NCI-H1694 (cell line): ENCODE measurements at places on chromosomes 12 and 14.

GRCh38 chr12:49342914-49343731 lies 3.6 kb upstream of the DNAJC22 start:
- DNase-seq: no peak

- no peak for DNase-seq
Measured at GRCh38 chr12:56434828-56435227, 14.4 kb downstream of the TIMELESS start.

GRCh38 chr12:20368651-20369304 lies 441 bp downstream of the PDE3A start:
- DNase-seq: no peak

DNA sequence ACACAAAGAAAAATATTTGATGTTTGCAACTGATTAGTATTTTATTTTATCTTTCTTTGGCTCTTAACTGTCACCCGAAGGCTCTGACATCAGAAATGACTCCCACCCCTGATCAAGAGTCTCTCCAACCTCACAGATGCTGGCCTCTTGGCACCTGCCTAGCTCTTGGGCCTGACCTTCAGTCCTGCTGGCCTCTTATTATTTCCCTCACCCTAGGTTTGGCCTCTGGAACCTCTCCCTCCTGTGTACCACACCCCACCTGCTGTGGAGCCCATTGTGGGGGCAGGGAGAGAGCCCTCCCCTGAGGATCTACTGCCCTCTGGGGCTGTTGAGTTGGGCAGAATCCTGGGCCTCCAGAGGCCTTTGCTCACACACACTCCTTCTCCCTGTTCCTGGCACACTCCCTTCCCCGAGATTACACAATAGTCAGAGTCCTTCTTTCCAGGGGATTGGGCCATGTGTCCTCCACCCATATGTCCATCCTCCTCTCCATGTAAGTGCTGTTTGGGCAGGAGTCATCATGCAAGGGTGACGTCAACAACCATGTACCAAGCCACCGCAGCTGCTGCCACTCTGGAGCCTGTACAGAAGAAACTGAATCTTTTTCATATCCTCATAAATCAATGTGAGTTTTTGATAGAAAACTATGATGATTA lies 124.3 kb downstream of the RASSF9 start:
- no peak for DNase-seq

DNA sequence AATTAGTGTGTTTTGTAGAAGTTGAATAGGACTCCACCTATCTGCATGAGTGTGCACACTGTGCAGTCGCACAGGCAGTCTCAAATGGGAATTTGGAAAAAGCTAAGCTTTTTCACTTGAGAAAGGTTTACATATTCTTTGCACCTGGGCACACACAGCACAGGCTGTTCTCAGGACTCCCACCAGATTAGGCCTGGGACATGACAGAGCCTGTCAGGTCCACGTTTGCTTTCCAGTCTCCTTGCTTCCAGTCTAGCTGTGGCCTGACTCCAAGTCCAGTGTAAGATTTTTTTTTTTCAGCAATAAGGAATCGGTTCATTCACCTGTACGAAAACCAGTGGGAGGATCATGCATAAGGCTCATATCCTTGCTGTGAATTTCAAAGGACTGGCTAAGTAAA lies 181.3 kb downstream of the ZFP36L1 start:
- DNase-seq: no peak

DNA sequence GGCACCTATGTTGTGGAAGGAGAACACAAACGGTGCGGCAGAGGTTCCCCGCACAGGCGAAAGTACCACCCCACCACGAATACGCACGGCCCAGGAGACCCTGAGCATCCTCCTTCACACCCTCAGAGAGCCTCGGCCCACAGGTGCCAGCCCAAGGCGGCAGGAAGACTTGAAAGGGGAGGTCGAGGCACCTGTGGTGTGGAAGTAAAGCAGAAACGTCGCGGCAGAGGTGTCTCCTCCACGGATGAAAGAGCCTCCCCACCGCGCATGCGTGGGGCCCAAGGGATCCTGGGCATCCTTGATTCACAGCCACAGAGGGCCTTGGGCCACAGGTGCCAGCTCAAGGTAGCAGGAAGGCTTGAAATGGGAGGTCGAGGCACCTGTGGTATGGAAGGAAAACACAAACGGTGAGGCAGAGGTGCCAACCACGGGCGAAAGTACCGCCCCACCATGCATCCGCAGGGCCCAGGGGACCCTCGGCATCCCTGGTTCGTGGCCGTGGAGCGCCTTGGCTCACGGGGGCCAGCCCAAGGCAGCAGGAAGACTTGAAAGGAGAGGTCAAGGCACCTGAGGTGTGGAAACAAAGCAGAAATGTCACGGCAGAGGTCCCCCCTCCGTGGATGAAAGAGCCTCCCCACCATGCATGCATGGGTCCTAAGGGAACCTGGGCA lies 380.1 kb downstream of the ALG10 start:
- DNase-seq: no peak

GRCh38 chr12:41459111-41459905 lies 271.2 kb downstream of the PDZRN4 start:
- peak; percentile 49 for DNase-seq

- DNase-seq: no peak
Measured at GRCh38 chr12:61282790-61283575, 977.2 kb upstream of the USP15 start.

- no peak for DNase-seq
Measured at GRCh38 chr14:56902385-56902784, 92.1 kb upstream of the OTX2 start.

GRCh38 chr12:88450136-88450535 lies 130.1 kb downstream of the KITLG start:
- DNase-seq: no peak

DNA sequence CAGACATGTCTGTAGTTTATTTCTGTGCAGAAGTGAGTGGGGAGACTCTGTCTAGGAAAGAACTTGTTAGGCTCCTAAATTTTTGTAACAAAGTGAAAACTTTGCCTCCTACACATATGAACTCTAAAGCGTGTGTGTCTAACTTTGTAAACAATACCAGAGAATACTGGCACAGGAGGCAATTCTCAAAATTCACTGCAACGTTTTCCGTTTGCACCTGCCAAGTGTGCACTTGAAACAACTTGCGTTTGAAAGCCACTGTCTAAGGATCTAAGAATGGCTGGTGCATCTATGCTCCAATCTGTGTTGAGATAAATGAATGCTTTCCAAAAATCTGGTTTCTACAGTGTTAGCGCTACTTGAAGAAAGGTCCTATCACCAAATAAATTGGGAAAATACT lies 15.3 kb downstream of the GRIP1 start:
- no peak for DNase-seq

GRCh38 chr12:77407931-77408330 lies 342.6 kb upstream of the E2F7 start:
- DNase-seq: no peak

DNA sequence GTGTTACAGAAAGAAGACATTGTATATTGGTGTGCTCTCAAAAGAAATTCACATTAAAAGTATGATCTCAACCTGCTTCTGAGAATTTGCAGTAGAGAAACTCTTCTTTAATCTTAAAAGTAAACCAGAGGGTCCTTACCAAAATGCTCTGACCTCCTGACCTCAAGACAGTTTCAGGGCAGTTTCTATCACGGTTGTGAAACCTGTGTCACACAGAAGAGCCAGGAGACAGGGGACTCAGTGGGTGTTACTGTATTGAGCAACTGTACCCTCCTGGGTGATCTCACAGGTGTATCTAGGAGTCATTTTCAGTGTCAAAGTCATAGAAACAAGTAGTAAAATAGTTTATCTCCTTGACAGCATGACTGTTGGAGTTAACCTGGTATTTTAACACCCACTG lies 178.0 kb downstream of the GRIP1 start:
- DNase-seq: no peak

DNA sequence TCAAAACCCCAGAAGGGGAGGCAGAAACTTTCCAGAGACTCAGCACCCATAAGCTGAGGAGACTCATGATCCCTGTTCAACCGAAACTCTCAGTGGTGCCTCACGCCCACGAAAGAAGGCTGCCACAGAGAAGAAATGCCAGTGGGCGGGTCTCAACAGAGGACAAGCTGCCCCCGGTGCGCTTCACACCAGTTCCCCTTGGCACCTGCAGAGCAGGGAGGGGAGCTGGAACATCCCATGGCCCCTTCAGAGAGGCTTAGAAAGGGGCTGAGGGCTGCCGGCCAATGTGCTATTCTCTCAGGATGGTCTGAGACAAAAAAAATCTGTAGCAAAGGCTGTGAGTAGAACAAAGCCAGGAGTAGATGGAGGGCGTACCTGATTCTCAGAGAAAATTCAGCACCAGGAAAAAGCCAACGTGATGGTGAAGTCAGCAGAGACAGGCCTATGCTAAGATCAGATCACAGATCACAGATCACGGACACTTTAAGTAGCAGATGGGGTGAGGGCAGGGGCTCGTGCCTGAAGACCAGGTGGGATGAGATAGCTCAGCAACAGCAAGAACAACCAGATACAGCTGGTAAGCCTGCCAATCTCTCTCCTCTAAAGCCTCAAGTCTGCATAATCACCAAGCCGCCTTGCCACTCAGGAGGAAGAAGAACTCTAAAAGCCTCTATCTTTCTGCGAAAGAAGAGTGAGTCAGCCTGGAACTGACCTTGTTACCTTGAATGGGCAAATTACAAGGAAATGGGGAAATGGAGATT lies 206.4 kb upstream of the GRIP1 start:
- DNase-seq: no peak

DNA sequence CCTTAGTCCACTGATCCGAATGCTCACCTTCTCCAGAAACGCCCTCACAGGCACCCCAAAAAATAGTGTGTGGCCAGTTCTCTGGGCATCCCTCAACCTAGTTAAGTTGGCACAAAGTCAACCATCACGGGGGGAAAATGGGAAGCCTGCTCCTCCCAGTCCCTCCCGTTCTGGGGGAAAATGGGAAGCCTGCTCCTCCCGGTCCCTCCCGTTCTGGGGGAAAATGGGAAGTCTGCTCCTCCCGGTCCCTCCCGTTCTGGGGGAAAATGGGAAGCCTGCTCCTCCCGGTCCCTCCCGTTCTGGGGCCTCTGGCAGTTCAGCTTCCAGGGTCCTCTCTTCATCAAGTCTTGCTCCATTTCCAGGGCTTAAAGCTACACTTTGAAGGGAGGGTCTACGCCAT lies 106.1 kb downstream of the RIMBP2 start:
- no peak for DNase-seq

DNA sequence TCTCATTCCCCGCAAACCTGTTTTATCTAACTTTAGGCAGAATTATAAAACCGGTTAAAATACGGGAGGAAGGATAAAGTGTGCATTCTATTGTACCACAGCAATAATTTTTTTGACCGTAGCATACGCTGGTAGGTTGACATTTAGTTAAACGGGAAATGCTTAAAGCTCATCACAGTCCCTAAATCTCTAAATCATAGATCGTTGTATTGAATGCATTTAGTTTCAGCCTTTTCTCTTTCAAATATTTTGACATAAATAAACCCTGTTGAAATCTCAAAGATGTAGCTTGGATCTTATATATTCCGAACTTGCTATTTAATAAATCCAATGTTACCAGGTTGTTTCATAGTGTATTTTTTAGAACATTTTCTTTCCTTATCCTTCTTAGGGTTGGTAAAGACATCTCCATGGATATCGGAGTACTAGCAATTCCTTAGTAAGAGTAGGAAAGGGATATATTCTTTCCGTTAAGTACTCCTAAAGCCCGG lies 798 bp downstream of the CLEC2B start:
- DNase-seq: no peak
